HepG2 (cell line): ENCODE measurements at places on chromosomes 6 and 20.

DNA sequence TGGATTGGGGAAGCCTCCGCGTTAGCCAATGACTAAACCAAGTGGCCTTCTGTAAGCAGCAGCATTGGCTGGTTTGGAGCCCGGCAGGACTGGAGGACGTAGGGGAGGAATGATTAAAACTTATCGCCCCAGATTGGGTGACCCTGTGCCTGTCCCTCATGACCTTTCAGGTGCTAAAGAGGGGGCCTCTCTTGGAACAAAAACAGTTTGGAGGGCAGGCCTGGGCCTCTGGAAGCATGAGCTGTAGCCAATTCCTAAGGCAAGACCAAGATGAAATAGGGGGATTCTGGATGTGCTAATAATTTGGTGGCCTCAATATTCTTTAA, 1.4 kb downstream of the GMPR start:
- peak; percentile 40 for DNase-seq

DNA sequence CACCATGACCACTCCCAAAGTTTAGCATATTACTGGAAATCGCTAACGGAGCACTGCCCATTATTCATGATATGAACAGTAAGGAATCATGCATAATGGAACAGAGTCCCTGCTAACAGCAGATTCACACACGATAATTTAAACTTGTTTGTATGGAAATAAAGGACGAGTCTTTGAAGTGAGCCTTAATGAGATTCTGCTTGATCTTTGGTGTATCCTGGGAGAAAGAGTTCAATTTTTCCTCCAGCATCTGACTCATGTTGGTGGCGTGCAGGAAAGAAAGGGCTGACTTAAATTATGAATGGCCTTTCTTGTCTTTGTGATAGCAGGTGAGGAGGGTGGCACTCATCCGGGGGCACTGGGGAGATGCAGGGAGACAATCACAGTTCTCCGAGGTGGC, 194.6 kb downstream of the ZNF217 start:
- DNase-seq: no peak

DNA sequence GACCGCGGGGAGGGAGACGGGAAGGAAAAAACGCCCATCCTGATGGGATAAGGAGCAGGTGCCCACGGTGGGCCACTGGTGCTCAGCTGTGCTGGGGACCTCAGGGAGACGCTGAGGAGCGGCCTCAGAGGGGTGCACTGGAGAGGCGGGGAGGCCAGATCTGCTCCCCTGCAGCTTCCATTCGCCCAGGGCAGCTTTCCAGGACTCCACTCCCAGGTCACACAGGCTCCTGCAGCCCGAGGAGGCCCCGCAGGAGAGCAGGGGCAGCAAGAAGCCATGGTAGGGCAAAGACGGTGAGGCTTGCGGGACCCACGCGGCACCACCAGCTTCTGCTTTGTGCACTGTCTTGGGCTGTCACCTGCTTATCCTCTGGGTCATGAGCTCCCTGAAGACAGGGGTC, 82.5 kb upstream of the SULF2 start:
- no peak for DNase-seq

GRCh38 chr6:160930547-160931377, 60.8 kb upstream of the MAP3K4 start:
- peak; percentile 30 for DNase-seq

- DNase-seq: no peak
Measured at GRCh38 chr6:125099211-125100073, 54.1 kb upstream of the TPD52L1 start.

- DNase-seq: no peak
Measured at GRCh38 chr6:127869772-127870404, 31.0 kb downstream of the THEMIS start.

GRCh38 chr6:11621119-11621518, 83.6 kb downstream of the TMEM170B start:
- no peak for DNase-seq

DNA sequence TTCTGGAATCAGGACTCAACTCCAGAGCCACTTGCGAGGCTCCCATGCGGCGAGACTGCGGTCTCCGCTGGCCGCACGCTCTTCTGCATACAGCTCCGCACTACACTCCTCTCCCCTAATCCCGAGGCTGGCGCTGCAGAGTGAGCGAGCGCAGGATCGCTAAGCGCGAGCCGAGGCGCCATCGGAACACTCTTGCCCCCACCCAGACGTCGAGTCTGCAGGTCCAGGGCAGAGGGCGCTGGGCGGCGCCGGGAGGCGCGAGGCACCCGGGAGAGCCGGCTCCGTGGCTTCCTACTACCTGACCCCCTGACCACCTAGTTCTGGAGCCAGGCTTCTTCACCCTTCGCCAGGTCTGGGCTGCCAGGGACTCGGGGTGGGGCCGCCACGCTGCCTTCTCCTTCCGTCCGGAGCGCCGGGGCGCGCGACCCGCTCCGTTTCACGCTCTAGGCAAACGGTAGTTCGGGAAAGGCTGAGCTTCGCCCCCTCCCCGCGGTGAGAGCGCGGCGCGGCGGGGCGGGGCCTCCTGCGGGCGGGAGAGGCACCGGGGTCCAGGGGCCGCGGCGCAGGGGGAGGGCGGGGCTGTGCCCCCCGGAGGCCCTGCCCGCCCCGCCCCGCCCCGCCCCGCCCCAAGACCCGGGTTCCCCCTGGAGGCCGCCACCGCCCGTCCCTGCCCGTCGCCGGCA, 5.4 kb upstream of the TUBB2A start:
- DNase-seq: peak; percentile 80

- no peak for DNase-seq
Measured at GRCh38 chr6:52299653-52300052, 15.1 kb upstream of the MCM3 start.

DNA sequence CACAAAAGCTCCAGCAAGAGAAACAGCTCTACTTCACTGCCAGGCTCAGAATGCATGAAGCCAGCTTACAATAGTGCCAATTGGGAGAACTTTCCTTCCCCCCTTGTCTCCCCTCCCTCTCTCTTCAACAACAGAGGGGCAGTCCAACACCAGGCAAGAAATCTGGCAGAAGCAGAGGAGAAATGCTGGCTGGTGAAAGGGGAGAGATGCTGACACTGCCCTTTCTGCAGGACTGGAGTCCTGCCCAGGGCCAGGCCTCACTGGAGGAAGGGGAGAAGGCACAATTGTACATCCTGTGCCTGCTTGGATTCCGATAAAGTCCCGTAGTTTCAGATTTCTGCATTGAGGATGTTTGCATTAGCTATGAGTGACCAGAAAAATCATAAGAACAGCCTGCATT, 148.6 kb downstream of the LRRC1 start:
- DNase-seq: no peak

- no peak for DNase-seq
Measured at GRCh38 chr6:11744753-11745152, 33.9 kb downstream of the ADTRP start.

DNA sequence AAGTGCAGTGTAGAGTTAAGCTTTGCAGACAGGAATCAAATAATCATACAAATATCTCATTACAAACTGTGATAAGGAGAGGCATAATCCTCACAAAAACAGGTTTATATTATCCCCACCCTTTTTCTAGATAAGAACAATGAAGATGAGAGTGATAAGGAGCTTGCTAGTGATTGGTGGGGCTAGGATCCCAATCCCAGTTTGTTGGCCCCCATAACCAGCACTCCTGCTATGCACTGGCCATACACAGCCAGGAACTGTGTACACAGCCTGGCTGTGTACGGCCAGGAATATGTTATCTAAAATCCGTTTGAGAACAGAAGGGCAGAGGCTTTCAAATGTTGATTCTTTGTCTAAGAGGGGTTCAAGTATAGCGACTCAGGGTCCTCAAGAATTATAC, 180.6 kb downstream of the EYA2 start:
- no peak for DNase-seq

GRCh38 chr6:89347825-89348224, 4.7 kb downstream of the UBE2J1 start:
- no peak for DNase-seq

DNA sequence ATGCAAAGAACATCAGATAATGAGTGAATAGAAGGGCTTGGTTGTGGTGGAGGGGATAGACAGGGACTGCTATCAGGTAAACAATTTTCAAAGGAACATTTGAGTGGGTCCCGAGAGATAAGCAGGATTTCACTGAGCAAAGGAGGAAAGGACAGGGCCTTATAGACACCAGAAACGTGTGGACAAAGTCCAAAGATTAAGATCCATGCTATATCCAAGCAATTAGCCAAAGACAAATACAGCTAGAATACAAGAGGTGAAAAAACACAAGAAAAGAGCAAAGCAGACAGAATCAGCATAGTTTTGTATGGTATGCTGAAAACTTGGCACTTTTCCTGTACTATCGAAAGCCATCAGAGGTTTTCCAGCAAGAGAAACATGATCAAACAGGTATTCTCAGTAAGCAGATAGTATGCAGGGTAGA, 59.8 kb downstream of the CDK19 start:
- DNase-seq: peak; percentile 82

DNA sequence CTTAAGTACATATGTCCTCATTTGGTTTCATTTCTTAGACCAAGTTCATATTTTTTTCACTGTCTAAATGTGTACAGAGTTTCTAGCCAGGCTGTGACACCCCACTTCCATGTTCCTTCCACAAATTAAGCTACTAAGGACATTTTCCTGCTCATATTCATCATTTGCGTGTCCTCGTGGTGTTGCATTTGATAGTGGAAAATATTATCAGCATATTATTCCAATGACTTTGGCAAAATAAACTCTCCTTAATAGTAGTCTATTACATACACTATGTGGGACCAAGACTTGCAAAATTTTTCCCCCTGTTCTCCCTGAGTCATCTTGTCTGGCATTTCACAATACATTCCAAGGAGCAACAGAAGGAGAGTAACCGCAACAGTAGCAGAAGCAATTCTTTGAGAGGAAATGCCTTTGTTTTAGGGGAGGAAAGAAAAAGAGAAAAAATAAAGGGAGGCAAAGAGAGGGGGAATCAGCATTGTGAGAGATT, 599.2 kb downstream of the COL12A1 start:
- DNase-seq: no peak

GRCh38 chr6:111686249-111686931, 80.7 kb upstream of the TRAF3IP2 start:
- no peak for DNase-seq

DNA sequence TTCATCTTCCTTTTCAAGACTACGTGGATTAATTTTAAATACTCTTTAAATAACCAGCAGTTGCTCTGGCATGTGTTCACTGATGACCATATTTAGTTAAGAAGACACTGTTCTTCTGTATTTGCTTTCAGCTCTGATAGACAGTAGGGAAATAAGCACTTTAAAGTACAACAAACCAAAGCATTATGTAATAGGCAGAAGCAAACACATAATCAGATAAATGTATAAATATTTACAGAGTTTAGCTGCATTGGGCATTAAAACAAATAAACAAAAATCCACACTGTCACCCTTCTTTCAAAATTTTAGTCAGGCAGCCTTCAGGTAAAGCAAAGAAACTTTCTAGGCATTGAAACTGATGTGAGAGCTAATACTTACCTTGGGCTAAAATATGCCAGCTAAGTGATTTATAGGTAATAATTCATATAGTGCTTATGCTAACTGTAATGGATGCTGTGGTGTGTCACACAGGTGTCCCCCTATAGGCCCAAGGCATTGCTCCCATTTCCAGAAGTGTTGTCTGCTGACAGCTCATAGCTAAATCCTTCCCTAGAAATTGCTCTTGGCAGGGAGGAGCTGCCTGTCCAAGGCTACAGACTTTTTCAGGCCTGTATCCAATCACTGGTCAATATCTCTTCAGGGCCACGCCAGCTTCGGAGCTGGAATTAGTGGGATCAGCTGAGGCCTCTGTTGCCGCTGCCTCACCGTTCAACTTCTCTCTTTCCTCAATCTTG, 111.5 kb upstream of the CITED2 start:
- no peak for DNase-seq

DNA sequence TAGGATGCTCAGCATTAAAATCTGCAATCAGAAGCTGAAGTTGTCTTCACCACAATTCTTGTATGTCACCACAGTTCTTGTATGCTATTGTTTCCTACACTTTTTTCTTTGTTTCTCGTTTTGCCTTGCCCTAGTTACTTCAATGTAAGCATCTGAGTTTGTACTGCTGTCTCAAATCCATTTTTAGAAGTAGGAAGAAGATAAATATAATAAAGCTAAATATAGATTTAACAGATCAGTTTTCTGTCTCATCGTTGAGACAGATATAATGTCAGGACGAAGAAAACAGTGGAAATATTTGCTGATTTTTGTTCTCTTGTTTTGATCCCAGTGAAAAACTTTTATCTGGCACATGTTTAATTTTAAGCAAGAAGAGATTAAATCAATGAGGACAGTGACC, 318.0 kb downstream of the QKI start:
- no peak for DNase-seq

DNA sequence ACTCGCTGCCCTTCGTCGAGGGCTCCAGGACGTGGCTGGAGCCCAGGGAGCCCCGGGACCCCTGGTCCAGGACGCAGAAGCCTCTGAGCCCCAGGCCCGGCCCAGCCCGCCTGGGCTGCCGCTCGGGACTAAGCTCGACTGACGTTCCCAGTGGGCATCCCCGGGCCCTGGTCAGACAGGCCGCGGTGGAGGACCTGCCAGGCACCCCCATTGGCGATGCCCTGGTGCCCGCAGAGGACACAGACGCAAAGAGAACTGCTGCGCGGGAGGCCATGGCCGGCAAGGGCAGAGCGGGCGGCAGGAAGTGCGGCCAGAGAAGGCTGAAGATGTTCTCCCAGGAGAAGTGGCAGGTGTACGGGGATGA, 28.9 kb downstream of the ZNF831 start:
- DNase-seq: no peak

DNA sequence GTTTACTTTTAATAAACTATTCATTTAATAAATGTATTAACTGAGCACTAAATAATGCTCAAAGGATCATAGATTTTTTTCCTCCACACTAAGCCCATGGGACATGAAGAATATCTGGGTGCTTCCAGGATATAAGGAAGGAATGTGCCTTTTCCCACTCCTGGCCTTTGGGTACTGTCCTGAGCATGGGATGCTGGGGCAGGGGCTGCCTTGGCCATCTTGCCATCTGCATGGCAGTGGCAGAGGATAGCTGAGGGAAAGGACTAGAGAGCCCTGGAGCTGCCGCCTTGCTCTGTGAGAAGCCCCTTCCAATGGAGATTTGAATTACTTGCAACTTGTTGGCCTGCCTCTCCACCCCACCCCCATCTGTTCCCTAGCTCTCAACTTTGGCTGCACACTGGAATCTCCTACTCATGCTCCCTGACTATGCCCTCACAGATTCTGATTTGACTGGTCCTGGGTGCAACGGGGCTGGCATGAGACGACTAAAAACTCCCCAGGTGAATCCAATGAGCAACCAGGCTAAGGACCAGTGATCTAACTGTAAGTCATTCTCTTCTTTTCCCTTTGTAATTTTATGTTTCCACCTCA, 15.6 kb downstream of the DDRGK1 start:
- DNase-seq: no peak

- DNase-seq: no peak
Measured at GRCh38 chr6:11231108-11231463, 1.4 kb downstream of the NEDD9 start.
